ENCODE measurements at places on chromosomes 2 and 18.

- DNase-seq: no peak
Measured at GRCh38 chr18:27314996-27315395, 129.9 kb upstream of the CHST9 start.

DNA sequence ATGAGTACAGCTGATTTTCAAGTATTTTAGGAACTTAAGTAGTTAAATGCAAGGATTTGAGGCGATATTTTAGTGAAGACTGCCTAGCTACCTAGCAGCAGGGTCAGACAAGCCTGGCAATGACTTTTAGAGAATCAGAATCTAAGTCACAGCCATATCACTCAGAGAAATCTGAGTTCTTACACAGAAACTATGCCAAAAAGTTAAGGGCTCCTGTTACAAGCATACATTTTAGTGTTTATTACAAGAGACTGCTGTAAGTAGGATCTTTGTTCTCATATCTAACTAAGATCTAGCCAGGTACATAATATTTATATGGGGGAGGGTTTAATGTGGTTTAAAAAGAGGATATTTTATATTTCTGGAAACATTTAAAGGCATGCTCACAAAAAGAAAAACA, 37.5 kb downstream of the MAP4K3 start:
- DNase-seq: no peak

DNA sequence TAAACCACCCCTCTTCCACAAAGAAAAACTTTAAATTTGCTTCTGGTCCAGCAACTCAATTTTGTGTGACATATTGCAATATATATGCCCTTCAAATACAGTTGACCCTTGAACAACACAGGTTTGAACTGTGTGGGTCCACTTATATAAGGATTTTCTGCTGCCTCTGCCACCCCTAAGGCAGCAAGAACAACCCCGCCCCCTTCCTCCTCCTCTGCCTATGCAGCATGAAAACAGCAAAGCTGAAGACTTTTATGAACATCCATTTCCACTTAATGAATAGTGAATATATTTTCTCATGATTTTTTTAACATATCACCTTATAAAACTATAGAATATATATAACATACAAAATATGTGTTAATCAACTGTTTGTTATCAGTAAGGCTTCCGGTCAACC, 58.3 kb downstream of the EML4 start:
- no peak for DNase-seq

GRCh38 chr2:58364098-58364497, 123.0 kb upstream of the FANCL start:
- DNase-seq: no peak

DNA sequence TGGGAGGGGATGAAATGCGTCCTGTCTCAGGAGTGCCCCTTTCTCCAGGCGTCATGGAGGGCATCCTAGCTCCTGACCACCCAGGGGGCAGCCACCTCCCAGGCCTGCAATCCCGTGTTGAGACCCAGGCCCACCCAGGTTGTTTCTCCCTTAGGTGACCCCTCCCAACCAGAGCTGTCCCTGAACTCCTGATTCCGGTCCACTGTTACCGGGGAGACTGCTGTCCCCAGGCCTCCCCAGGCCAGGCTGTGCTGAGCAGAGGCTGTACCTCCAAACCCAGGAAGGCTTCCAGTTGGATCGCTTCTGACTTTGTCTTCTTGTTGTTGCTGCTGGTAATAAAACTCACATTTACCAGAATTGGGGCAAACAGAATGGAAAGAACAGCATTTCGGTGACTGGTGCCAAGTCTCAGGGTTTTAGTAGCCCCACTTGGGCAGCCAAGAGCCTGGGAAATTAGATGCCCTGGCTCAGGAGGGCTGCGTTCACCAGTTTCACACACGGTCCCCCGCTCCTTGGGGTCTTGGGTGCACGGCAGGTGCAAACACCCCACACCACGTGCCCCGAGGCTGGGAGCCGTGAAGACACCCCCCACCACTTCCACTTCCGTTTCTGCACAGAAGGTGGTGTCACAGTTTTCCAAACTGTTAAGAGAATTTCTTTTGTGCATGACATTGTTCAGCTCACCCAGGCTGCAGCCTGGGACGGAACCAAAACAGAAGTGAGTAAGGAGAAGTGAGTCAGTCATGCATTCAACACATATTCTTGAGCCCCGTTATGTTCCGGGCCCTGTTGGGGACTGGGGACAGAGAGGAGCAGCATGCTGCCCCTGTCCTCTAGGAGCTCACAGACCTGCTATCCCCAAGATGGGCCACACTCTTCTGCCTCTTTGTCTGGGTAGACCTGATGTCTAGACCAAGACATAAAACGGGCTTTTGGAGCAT, 29.4 kb downstream of the ITM2C start:
- peak; percentile 53 for DNase-seq

DNA sequence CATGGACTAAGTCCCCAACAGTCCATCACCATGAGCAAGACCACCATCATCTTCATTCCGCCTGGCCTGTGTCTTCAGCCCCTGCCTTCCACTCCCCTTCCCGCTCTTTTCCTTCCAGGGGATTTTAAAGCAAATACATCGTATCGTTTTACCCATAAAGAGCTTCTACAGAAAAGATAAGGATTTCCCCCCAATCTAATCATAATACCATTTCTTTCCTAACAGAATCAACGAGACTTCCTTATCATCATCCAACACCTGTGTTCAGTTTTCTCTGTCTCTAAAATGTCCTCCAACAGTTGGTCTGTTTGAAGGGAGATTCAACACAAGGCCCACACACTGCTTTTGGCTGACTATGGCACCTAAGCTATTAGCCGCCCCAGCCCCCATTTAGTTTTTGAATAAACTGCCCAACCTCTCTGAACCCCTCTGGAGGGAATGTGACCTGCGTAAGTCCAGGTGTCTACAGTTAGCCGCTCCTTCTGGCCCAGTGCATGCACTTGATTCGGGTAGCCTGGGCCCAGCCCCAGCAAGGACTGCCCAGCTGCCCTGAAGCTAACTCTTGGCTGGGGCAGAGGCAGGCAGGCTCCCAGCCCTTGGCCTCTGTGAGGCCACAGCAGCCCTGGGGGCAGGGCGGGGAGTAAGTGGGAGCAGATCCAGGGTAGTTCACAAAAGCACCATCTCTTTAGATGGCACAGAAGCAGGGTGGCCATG, 25.3 kb upstream of the SEMA4C start:
- no peak for DNase-seq

DNA sequence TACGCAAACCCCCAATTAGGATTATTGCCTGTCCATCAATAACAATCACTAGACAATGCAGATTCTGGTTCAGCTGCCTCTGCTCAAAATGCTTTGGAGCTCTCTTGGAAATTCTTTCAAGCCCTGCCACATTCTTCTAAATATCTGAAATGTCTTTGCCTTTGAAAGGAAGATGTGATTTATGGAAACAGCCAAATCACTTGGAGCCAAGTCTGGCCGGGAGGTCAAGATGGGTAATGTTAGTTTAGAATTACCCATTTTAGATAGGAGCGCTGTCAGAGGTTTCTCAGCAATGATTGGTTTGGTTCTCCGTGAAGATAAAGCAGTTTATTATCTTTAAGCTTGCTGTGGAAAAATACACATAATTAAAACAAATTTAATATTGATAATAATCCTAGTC, 306.7 kb downstream of the SETBP1 start:
- no peak for DNase-seq

GRCh38 chr18:52343138-52343537, 3.1 kb downstream of the DCC start:
- DNase-seq: no peak

DNA sequence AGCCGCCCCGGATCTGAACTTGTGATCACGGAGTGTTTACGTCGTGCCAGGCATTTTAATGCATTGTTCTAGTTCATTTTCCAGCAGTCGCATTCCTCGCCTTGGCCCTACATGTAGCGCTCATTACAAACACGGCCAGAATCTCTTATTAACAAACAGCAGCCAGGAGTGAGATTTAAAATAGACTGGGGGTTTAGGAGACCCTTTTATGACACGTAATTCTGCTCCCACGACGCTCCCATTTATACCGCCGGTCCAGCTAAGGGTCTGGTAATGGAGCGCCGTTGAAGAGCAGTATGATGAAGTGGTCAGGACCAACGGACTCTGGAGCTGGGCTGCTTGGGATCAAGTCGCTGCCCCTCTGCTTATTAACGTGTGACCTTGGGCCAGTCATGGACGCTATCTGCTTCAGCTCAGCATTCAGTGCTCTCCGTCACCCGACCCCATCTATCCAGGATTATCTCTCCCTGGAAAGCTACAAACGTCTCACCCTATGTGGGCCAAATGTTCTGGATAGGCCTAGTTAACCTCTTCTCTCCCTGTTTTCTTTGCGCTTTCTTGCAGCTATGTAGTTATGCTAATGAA, 745 bp downstream of the MSH2 start:
- no peak for DNase-seq

DNA sequence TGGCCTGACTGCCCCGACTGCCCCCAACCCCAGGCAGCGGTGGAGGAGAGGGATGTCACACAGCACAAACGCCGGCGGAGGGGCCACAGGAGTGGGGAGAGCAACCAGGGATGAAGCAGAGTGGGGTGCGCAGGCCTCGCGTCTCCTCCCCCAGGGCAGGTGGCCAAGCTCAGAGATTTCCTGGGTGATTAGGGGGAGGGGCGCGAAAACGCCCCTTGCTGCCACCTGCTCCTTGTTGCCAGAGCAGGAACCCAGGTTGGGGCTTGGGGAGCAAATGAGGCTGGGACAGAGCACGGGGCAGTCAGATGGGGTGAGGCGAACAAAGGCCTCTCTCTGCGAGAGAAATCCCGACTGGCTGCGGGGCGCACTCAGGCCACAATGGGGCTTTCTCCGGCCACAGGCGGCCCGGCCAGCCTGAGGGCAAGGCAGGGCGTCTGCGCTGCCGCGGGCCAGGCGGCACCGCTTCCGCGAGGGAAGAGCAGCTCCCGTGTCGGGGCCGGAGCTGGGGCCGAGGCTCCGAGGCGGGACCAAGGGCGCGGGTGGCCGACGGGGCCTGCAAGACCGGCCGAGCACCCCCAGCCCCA, 11.5 kb downstream of the TEX44 start:
- peak; percentile 97 for DNase-seq

DNA sequence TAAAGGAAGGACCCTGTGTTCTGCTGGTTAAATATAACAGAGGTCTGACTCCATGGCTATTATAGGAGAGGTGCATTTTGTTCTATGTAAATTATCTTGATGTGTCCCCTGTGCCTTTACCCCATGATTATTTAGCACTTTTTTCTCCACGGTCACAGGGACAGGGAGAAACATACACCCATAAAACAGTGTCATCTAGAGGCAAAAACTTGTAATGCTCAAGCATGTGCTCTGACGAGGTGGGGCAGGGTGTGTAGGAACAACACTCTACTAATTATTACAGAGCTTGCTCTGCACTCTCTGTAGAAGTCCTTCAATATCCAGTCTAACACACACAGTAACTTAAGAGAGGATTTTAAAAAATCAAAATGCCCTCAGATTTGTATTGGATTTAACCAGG, 187.9 kb downstream of the NEDD4L start:
- DNase-seq: no peak

- DNase-seq: no peak
Measured at GRCh38 chr2:26792720-26793119, 6.9 kb downstream of the CENPA start.

- no peak for DNase-seq
Measured at GRCh38 chr2:121189011-121189410, 96.0 kb downstream of the TFCP2L1 start.

DNA sequence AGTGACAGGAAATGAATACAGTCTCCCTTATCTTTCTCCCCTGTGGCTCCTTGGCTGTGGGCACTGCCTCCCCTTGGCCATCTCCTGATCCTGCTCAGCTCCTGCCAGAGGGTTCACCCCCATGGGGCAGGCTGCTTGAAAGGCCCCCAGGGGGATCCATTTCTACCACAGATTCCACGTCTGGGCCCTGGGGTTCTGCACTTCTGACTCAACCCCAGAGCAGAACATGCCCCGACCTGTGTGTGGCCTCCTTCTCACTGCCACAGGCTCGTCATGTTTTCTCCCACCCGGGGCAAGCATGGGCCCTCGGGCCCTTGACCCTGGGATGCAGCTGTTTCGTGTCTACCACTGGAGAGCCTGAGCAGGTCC, 122.2 kb downstream of the ACKR3 start:
- DNase-seq: no peak

- no peak for DNase-seq
Measured at GRCh38 chr2:18473241-18474181, 86.9 kb downstream of the RDH14 start.

- no peak for DNase-seq
Measured at GRCh38 chr2:168910330-168910729, 9.2 kb downstream of the G6PC2 start.

- no peak for DNase-seq
Measured at GRCh38 chr2:46568212-46569009, 89.0 kb downstream of the TMEM247 start.

- DNase-seq: no peak
Measured at GRCh38 chr2:127014630-127015029, 92.3 kb downstream of the BIN1 start.

- no peak for DNase-seq
Measured at GRCh38 chr2:101698014-101698843, 722 bp downstream of the MAP4K4 start.

DNA sequence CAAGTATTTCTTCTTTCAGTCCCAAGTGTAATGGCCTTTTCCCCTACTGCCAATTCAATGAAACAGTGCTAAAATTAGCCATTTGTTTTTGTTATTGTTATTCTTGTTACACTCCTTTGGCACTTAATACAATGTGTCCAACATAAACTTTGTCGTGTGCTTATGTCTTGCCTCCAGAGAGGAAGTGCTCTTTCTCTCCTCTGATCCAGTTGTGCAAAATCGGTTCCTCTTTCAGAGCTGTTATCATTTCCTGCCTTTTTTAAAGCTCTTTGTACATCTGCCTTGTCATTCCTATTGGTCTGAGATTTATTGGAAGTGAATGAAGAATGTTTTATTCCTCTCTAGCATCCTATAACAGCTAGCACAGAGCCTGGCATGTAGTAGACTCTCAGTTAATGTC, 623.2 kb upstream of the ID2 start:
- DNase-seq: no peak
